AG08395 (cell line): ENCODE measurements at places on chromosomes 16 and 17.
A peak's percentile ranks its signal among the peaks of the same experiment; 100 is the strongest.

DNA sequence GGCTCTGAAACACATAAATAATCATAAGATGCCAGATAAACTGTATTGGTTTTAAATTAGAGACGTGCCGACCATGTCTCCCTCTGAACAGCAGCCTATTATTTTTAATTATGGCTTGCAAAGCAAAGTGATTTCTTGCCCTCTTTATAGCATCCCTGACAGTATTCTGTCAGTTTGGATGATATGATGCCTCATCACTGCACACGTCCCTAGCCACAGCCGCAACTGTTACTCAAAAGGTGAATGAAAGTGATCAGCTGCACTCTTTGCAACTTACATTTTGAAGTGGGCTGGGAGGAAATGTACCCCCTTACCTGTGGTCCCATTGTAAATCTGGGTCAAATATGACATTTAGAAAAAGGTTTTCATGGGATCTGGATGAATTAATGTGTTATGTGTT lies 389.9 kb downstream of the MAF start:
- no peak for DNase-seq

DNA sequence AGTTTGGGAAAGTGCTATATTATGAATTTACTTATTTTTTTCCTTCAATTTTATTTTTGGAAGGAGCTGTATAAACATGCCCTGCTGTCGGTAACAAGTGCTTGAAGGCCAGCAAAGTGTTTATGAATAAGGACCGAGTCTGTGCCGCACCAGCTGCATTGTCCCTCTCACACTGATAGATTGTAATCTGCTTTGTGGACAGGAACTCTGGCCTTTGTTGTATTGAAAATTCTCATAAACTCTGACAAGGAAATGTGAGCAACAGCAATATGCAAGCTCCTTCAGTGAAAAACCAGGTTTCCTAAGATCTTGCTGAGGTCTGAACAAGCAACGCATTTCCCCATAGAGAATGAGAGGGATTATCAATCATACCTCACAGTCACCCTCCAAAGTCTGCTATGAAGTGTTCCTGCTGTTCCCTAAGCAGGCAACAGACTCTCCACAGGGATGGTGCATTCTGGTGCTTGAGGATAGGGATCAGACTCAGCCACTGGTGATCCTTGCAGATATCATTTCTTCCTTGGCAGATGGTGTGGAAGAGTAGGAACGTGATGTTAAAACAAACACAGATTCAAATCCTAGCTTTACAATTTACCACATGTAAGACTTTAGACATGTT lies 109.6 kb downstream of the KCNJ2 start:
- DNase-seq = no peak

DNA sequence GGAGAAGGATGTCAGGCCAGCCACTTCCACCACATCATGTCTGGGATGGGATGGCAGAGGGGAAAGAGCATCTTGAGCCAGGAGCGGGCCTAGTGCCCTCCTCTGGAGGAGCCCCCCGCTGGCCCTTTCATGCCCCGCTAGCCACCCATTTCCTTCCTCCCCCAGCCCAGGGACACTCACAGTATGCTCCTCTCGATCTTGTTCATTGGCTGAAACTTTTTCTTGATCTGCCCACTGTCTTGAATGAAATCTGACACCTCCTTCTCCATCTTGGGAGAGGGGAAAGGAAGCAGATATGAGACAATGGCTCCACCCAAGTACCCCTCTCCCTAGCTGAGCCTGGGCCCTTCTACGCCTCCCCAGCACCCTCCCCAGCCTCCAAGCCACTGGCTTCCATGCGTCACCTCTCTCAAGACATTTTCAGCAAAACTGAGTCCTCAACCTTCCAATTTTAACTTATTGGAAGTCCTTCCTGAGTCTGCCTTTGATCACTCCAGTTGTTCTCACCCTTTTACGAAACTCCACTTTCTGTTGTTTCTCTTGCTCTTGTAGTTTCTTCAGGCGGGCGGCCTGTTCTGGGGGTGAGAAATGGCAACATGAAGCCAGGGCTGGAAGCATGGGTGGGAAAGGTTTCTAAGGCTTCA lies 7.2 kb downstream of the SPAG7 start:
- DNase-seq = no peak

GRCh38 chr17:4324463-4324862 lies 42.0 kb downstream of the UBE2G1 start:
- no peak for DNase-seq

DNA sequence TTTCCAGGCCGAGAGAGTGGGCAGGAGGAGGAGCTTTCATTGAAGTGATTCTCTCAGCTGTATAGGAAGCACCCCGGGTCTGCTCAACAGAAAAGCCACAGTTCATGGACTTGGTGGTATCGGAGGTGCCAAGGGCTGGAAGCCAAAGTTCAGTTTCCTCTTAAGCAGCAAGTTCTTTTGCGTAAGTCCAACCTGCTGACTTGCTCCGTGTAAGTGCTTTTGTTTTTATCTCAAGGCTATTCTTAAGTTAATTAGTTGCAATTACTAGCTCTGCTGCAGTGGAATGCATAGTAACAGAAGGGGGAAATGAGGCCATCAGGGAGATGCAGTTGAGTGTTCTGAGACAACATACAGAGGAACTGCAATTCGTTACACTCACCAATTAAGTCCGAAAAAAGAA lies 44.6 kb downstream of the SMIM36 start:
- no peak for DNase-seq

DNA sequence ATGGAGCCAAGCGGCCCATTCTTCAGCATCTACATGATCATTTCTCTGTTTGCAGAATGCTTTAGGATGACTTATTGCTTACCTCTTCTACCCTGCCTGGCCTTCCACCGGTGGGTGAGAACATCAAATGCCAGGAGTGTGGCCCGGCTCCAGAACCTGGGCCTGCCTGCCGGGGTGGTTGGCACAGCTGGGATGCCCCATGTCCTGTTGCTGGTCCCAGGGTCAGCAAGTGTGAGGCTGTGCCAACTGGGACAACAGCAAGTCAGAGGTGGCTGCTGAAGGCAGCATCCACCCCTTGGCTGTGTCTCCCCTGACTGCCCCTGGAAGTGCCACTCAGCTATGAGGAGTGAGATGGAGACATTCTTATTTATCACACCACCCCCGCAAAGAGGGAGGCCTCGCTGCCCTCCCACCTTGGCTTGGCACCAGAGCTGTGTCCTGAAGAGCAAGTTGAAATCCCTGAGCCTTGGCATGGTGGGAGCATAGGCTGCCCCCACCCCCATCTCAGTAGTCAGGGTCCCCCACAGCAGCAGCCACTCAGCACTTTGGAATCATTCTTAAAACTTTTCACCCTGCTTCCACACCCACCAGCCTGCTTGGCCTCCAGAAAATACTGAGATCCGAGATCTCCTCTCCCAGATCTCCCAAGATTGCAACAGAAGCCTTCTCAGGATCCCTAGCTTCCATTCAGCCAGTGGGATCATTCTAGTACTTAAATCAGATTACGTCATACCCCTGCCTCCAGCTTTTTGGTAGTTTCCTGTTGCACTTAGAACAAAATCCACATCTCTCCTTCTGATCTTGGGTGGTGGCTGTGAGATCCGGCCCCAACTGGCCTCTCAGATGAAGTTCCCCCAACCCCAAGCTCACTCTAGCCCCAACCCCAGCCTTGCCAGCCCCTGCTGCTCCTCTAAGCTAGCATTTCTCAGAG lies 127.5 kb downstream of the SOCS1 start:
- DNase-seq = peak; percentile 45

GRCh38 chr16:24036038-24036543 lies 200.3 kb downstream of the PRKCB start:
- DNase-seq = no peak

- peak; percentile 69 for DNase-seq
Observed at GRCh38 chr17:43720311-43721060, 38.1 kb downstream of the SOST start.

DNA sequence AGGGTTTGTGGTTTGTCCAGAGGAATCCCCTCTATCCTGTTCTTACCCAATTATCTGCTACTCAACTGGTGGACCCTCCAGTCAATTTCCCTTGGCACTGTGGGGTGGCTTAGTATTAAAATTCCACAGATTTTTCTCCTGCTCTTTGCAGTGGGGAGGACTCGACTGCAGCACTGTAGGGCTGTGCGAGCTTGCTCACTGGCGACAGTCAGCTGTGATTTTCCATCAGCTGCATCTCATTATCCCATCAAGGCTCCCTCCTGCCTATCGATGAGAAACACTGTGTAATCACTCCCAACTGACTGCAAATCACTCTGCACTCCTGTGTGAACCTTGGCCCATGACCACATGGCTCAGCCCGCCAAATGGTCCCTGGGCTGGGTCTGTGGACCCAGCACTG lies 90.5 kb upstream of the MAF start:
- DNase-seq = no peak

DNA sequence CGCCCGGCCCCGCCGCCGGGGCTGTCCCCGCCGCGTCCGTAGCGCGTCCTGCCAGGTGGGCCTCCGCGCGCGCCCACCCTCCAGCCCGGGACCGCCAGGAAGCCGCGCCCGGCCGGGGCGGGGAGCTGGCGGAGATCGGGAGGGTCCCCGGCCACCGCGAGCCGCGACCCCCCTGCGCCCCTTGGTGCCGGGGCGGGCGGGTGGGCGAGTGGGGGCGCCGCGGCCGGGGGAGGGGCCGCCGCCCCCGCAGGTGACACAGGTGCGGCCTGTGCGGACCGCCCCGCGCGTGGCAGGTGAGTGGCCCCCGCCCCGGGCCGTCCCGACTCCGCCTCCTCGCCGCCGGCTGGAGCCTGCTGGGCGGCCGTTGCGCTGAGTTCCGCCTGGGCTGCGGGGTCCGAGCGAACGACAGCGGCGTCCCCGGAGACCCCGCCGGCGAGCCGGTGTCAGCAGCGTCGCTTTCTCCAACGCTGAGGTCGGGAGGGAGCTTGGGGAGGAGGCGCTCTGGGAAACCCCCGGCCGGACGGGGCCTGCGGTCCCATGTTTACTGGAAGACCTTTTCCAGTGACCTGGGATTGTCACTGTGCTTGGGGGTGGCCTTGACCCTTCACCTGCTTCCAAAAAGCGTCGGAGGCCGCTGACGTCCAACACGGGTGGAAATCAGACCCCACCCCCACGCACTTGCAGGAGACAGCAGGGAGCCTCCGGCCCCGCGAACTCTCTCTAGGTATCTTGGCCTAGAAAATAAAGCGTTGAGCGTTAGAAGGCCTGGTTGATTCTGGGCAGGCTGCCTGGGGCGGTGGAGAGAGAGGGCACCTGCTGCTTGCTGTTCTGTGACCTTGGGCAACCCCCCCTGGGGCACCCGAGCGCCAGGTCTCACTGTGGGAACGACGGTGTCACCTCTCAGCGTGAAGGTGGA lies 542 bp downstream of the KLHL36 start:
- DNase-seq = peak; percentile 12

DNA sequence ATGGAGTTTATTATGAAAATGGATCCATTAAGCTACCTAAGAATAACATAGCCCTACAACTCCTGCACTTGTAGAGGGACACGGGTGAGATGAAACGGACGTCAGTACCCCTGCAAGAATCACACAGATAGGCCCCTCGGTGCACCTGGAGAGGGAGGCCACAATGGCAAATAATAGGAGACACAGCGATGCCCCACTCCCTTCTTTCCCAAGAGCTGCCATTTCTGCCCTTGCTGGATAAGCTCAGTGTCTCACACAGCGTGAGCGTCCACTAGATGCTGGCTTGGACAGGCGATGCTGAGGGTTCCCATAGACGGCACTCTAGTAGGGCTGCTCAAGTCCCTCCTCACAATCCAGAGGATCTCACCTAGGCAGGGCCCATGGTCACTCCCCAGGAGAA lies 67.8 kb downstream of the ADCY9 start:
- DNase-seq = no peak

- DNase-seq = peak; percentile 79
Observed at GRCh38 chr17:42329025-42329976, 41.0 kb downstream of the STAT5A start.

DNA sequence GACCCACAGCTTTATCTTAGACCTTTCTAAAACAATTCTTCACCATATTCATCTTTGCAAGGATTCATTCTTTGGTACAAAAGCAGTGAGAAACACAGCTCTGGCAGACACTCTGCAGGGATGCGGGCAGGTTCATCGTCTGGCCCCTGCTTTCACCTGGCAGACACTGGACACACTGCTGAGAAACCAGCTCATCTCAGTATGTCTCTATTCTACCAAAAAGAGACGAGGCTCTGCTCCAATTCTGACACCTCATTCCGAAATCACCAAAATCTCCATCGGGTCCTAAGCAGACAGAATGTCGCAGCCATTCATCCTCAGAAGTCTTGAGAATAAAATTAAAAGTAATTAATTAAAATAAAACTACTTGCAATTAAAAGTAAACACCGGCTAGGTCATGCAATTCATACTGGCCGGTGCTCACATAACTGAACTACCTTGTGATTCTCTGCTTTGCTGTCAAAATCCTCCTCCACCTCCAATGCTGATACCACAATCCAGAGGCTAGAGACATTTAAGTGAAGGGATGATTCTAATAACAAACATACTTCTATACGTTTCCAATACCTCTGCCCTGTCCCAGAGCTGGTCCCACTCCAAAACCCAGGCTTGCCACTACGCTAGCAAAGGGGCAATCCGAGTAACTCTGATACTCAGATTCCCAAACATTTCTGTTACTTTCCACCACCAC lies 1.3 kb downstream of the RNF157 start:
- no peak for DNase-seq

DNA sequence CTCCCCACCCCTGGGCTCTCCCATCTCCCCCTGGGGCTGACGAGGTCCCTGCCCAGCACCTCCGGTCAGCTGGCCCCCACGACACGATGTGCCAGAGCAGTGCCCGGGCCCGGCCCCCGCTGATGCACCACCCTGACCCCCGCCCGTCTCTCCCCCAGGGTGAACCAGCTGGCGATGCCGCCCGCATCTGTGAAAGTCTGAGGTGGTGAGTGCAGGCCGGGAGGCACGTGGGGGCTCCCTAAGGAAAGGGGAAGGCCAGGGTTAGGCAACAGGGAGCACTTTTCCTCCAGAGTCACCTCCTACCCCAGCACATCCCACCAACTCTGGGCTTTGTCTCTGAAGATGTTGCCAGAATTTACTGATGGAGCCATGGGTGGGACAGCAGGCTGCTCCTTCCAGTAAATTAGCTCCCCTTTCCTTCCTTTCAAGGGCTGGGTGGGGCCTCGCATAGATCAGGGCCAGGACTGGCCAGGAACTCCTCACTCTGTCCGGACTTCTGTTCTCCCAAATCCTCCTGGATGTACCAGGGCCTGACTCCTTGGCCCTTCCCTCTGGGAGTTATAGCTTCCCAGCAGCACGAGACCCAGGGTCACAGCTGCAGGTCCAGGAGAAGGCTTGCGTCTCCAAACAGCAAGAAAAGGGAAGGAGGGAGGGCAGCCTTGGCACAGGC lies 18.3 kb downstream of the MYBBP1A start:
- DNase-seq = peak; percentile 50

- peak; percentile 57 for DNase-seq
Observed at GRCh38 chr17:3827124-3827773, 18.8 kb downstream of the NCBP3 start.

GRCh38 chr16:57911743-57912142 lies 59.2 kb downstream of the CNGB1 start:
- DNase-seq = no peak
